Activated naive CD4-positive, alpha-beta T cell treated with anti-CD3 and anti-CD28 coated beads, Interleukin-2, amount 10 ng/mL, durations not matched to agents 7 days and 5 days (primary cell): ENCODE measurements at places on chromosomes 3 and 15.

DNA sequence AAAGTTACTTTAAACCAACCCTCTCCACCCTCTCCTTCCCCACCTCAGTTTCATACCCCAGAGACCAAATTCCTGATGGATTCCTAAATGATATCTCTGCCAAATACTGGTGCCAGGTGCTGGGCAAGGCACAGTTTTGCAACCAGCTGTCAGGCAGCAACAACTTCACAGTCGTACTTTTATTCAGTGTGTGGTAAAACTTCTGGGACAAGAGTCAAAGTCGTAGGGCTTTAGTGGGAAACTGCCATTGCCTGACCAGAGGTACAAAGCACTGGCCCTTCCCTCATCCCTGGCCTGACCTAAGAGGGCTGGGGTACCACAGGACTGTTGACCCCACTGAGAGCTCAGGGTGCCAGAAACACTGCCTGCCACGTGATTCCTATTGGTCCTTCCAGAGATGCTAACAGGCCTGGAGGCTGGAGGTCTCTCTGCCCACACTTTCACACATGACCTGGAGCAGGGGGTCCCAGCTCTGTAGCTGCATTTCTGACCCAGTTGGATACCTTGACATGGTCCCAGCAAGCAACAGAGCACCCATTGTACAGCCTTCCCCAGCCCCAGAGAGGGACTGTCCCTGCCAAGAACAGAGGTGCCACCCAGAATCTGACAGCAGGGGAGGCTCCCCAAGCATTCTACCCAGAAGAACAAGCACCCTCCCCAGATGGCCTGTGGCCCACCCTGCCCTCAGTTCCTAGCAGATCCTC is 59.9 kb downstream of the LIPC start:
- no peak for DNase-seq

GRCh38 chr15:89652131-89652530 is 3.1 kb downstream of the KIF7 start:
- DNase-seq: no peak

- DNase-seq: no peak
Observed at GRCh38 chr3:120908795-120909601, 993 bp downstream of the STXBP5L start.

DNA sequence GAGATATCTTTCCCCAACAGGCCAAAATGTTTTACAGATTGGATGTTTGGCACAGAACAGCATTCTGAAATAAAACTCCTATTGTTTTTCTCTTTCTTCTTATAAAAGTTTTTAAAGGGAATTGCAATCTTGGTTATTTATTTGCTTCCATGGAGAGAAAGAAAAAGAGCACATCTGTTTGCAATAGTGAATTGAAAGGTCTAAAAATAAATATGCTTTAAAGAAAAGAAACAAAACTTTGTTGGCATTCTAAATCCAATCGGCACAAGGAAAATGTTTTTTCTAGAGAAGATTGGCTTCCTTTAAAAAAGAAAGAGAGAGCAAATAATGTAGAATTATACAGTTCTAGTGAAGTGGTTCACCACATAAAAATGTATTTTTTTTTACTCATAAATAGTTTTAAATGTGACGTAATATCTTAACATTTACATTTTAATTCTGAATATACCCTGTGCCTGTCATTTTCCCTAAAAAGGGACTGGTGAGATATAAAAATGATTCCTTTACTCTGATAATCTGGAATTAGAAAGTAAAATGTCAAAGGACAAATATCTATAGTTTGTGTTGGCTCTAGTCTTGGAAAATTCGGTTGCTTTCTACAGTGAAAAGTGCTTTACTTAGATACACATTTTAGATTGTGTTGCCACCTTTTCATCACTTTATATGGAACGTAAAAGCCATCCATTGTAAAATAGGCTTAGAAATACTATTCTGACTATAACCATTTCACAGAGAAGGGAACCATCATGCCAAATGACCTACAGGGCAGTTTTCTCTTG is 257.4 kb upstream of the CBLB start:
- no peak for DNase-seq

DNA sequence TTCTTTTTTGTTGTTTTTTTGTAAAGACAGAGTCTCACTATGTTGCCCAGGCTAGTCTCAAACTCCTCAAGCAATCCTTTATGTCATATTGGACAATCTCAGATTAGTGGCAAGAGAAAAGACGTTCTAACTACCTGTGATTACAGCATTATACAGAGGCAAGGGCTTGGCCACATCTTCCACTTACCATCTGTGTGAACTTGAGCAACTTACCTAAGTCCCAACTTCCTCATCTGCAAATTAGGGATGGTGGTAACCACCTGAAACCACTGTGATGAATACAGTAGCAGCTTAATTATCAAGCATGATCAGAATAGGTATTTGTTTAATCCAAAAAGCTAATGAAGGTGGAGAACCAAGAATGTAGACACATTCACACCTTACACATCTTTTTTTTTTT is 16.1 kb downstream of the LRRC2 start:
- DNase-seq: no peak

- no peak for DNase-seq
Observed at GRCh38 chr3:10992017-10992942, at the start of gene SLC6A1. SLC6A1 (plus strand) TSS chr3:10992748; CDS start chr3:11017212, 24,464 bp downstream.

GRCh38 chr15:99238849-99239248 is 10.5 kb downstream of the TTC23 start:
- no peak for DNase-seq

GRCh38 chr3:16587681-16588060 is 17.6 kb downstream of the DAZL start:
- no peak for DNase-seq

DNA sequence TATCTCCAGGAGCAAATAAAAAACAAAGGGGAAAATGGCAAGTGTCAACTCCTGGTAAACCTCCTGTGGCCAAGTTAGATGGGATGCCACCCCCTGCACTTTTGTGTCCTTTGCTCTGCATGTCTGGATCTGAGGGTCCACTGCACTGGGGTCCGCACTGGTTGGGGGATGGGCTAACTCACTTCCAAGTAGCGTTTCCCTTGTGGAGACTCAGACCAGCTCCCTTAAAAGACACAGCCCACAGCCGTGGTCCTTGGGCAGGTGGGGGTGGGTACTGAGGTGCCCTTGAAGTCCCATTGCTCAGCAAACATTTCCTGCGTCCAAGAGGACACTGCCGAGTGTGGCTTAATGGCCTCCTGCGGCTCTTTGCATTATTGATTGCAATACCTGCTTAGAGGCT is 188.2 kb downstream of the MEGF11 start:
- no peak for DNase-seq

- no peak for DNase-seq
Observed at GRCh38 chr3:25635038-25635437, 29.7 kb downstream of the TOP2B start.

DNA sequence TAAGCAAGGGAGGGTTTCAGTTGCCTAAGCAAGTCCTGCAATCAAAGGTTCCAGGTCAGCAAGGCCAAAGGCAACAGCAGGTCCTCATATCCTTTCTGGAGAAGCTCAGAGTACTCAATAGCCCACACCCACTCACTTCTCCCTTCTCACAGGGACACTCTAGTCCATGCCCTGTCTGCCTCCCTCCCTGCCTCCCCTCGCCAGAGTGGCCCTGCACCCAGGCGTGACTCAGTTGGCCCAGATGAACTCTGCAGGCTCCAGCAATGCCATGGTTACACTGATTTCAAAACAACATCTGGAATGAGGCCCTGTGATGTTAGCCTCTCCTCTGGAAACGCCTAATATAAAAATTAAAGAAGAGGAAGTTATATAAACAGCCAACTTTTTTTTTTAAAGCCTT is 32.9 kb downstream of the IL16 start:
- no peak for DNase-seq

- DNase-seq: no peak
Observed at GRCh38 chr3:138199851-138200250, 12.8 kb downstream of the ARMC8 start.

GRCh38 chr15:36313736-36314280 is 265.6 kb upstream of the CDIN1 start:
- DNase-seq: no peak

GRCh38 chr3:126558336-126559071 is at the start of gene C3orf22:
C3orf22 (minus strand) TSS chr3:126558932; CDS start chr3:126553390, 5,542 bp downstream.
- DNase-seq: no peak

- DNase-seq: no peak
Observed at GRCh38 chr3:65303431-65303830, 615.6 kb upstream of the ADAMTS9 start.

GRCh38 chr15:96728591-96728990 is 398.1 kb downstream of the NR2F2 start:
- DNase-seq: no peak

DNA sequence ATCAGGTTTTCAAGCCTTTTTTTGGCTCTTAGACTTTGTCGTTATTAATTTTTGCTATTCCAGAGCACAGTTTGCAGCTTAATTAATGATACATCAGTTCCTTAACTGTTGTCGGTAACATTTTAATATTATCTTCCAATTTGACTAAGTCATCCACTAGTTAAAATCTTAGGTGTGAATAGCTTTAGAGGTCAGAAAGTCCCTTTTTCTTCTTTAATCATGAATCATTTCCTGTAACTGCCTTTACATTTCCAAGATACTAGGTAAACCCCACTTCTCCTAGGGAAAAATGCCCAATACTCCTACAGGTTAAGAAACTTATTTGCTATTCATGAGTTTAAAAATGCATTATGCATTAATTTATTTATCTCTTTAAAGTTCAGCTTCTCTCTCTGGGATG is 260.9 kb upstream of the CFAP20DC start:
- no peak for DNase-seq
